Thyroid gland (tissue), 4 donors: ENCODE measurements at places on chromosomes 5 and 9. TPM values are rescaled to one million over a fixed set of nuclear protein-coding genes. Genes with fewer than 3 reads are reported as not detected.

Gene TTC16
- 0.45 TPM for total RNA-seq

Gene PTGDS
- total RNA-seq = 30.8 TPM

Gene ANKRD33B
- total RNA-seq = 1.6 TPM

Gene SCGB3A2
- total RNA-seq = not detected

Gene SLC4A9
- total RNA-seq = 0.29 TPM

Gene CDC26
- 38.9 TPM for total RNA-seq

Gene ELAVL2
- total RNA-seq = 0.27 TPM

GRCh38 chr5:89053547-89053946 is 170.6 kb upstream of the MEF2C start:
- no peak overlapping the region for H3K4me3 ChIP-seq
- DNase-seq = no peak
- H3K27me3 ChIP-seq = no peaks in the 10 kb centered on the region
- H3K4me1 ChIP-seq = no peaks in the 10 kb centered on the region
- no peak overlapping the region for H3K27ac ChIP-seq

- H3K27ac ChIP-seq = no peak overlapping the region
- H3K27me3 ChIP-seq = no peaks in the 10 kb centered on the region
- H3K4me1 ChIP-seq = peaks cover 23% of the 10 kb centered on the region
- no peak for DNase-seq
- no peaks in the 10 kb centered on the region for H3K36me3 ChIP-seq
Measured at GRCh38 chr9:91848146-91848545, 101.9 kb downstream of the ROR2 start.

- H3K36me3 ChIP-seq = peaks cover 5% of the 10 kb centered on the region
- H3K4me1 ChIP-seq = no peaks in the 10 kb centered on the region
- H3K4me3 ChIP-seq = no peak overlapping the region
- DNase-seq = no peak
Measured at GRCh38 chr9:6896562-6896961, 138.8 kb downstream of the KDM4C start.

DNA sequence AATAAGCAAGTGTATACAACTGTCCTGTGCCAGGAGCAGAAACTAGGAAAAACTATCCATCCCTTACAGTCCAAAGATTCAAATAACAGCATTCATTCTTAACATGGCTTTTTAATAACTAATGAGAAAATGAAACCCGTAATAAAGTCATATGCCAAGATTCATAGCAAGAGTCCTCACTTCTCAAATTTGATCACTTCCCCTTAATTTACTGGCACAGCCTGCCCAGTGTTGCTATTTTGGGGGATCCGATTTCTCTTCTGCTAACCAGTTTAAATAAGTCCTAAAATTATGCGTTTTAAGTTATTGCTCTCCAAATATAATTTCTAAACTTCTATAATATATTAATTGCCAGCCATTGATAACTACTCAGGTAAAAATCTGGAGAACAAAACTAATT is 177.0 kb upstream of the PTGER4 start:
- no peak overlapping the region for H3K4me3 ChIP-seq
- H3K36me3 ChIP-seq = no peaks in the 10 kb centered on the region
- no peak for DNase-seq
- no peaks in the 10 kb centered on the region for H3K4me1 ChIP-seq
- H3K27me3 ChIP-seq = no peaks in the 10 kb centered on the region

- H3K27me3 ChIP-seq = no peaks in the 10 kb centered on the region
- DNase-seq = no peak
- no peak overlapping the region for H3K4me3 ChIP-seq
- no peaks in the 10 kb centered on the region for H3K36me3 ChIP-seq
- no peak overlapping the region for H3K27ac ChIP-seq
Measured at GRCh38 chr5:111211341-111211740, 12.8 kb upstream of the CAMK4 start.

DNA sequence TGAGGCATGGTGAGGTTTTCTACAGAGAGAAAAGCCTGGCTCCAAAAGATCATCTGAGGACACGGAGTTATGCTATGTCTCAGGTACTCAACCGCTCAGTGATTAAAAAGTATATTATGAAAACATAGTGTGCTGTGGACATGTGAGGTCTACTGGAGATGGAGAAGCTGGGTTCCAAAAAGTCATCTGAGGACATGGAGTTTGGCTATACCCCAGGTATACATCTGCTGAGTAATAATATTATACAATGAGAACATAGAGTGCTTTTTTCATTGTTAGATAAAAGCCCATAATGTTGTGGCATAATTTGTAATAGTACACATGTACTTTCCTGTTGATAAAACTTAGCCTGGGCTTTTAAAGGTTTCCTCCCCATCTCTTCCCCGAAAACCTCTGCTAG is 70.7 kb upstream of the SHISAL2B start:
- H3K36me3 ChIP-seq = no peaks in the 10 kb centered on the region
- H3K4me3 ChIP-seq = no peak overlapping the region
- no peak overlapping the region for H3K27ac ChIP-seq

DNA sequence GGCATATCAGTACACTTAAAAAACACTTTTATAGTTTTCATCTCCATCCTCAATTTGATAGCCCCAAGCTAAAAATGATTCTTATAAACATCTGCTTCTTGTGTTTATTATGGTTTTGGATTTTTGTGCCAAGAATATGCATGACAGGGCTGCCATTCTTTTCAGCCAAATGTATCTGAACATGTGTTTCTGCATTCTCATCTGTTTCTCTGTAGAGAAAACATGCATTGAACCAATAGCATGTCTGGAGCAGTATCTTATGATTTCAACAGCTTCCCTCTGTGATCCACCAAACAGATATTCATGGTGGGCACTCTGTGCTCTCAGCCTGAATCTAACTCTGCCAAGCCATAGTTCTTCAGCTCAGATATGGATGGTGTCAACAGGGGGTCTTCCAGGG is 99.3 kb upstream of the ERCC6L2 start:
- H3K4me3 ChIP-seq = no peak overlapping the region
- no peak overlapping the region for H3K27ac ChIP-seq
- no peaks in the 10 kb centered on the region for H3K27me3 ChIP-seq
- no peaks in the 10 kb centered on the region for H3K36me3 ChIP-seq
- no peaks in the 10 kb centered on the region for H3K4me1 ChIP-seq

DNA sequence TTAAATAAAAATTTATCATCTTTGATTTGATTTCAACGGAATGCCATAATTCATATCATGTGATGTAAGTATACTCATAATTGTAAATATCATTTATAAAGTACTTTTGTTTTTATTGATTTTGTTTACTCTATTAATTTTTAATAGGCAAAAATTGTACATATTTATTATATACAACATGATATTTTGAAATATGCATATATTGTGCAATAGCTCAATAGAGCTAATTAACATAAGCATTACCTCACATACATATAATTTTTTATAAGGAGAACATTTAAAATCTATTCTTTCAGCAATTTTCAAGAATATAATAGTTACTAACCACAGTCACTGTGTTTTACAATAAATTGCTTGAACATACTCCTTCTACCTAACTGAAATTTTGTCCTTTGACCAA is 25.0 kb upstream of the CCNH start:
- no peak overlapping the region for H3K27ac ChIP-seq
- no peak for DNase-seq
- no peaks in the 10 kb centered on the region for H3K36me3 ChIP-seq
- no peaks in the 10 kb centered on the region for H3K27me3 ChIP-seq

DNA sequence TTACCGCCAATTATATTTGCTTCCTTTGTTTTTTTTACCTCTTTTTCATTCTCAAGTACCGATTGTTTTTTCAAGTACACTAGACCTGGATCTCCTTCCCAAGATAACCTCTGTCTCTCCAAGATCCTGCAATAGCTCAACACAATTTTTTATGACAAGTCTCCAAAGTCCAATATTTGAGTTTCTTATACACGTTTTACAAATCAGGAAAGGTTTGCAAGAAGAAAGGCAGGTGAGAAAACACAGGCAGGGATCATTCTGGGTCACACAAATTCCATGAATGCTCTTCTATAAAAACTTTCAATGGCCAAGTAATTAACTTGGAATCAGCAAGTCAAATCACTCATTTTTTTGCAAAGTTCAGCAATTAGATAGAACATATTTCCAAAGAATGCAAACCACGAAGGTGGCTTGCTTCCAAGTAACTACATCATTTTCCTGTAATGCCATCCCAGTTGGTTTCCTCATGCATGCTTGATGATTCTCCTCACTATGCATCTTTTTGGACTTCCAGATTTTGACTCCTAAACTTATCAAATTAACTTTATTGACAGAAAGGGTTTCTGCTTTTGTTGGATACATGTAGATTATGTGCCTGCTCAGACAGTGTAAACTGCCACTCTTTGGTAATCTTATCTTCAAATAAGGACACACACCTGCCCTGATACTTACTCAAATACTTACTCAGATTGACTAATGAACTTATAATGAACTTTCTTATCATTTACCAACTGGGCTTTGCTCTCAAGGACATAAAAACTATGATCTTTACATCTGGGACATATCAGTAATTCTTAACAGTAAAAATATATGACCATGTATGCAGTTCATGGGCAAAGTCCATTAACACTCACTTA is 24.7 kb upstream of the IFNE start:
- DNase-seq = no peak
- no peak overlapping the region for H3K27ac ChIP-seq
- no peaks in the 10 kb centered on the region for H3K36me3 ChIP-seq
- no peaks in the 10 kb centered on the region for H3K4me1 ChIP-seq
- H3K4me3 ChIP-seq = no peak overlapping the region

GRCh38 chr5:114360816-114361723 is 800 bp upstream of the KCNN2 start:
- H3K4me1 ChIP-seq = peaks cover 29% of the 10 kb centered on the region
- no peak for DNase-seq
- peaks cover 20% of the 10 kb centered on the region for H3K27me3 ChIP-seq
- H3K4me3 ChIP-seq = peak overlapping the region; percentile 15

DNA sequence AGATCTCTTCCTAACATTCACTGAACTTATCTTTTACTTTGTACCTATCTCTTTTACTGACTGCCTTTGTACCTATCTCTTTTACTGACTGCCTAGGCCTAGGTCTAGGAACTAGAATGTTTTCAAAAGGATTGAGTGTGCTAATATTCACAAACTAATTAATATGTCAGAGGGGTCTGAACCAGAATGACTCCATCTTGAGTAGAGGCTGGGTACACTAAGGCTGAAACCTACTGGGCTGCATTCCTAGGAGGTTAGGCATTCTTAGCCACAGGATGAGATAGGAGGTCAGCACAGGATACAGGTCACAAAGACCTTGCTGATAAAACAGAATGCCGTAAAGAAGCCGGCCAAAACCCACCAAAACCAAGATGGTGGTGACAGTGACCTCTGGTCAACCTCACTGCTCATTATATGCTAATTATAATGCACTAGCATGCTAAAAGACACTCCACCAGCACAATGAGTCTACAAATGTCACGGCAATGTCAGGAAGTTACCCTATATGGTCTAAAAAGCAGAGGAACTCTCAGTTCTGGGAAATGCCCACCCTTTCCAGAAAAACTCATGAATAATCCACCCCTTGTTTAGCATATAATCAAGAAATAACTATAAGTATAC is 2.5 kb upstream of the RHOBTB3 start:
- H3K4me3 ChIP-seq = no peak overlapping the region
- H3K27me3 ChIP-seq = no peaks in the 10 kb centered on the region
- peaks cover 31% of the 10 kb centered on the region for H3K4me1 ChIP-seq
- no peak overlapping the region for H3K27ac ChIP-seq

DNA sequence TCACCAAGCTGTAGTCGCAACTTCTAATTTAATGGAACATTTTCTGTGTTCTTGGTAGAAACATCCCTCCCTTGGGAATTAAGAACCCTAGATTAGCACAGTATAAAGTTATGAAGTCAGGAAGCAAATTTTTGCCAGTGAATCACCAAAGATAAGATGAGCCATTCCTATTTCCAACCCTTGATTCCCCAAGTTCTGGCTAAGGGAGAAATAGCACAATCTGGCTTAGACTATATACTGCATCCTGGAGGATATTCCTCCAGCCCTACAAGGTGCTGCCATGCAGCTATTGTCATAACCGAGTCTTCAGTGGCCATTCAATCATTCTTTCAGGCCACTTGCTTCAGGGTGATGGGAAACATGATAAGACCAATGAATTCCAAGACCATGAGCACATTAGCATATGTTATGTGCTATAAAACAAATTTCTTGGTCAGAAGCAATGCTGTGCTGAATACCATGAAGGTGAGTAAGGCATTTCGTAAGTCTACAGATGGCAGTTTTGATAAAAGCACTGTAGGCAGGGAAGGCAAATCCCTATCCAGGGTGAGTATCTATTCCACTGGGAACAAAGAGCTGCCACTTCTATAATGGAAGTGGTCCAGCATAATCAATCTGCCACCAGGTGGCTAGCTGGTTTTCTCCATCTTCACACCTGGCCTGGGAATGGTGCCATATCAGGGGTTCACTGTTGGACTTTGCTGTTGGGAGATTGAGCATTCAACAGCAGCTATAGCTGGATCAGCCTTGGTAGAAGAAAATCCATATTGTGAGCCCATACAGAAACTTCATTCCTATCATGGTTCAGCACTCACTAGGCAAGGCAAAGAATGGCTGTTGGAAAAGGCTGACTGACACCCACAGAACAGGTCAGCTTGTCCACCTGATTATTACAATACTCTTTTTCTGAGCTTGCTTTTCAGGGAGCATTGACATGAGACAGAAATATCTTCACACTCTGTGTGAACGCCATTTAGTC is 19.6 kb upstream of the ARL15 start:
- H3K36me3 ChIP-seq = no peaks in the 10 kb centered on the region
- no peak for DNase-seq
- no peak overlapping the region for H3K4me3 ChIP-seq

GRCh38 chr5:133644000-133644865 is 31.9 kb upstream of the FSTL4 start:
- no peaks in the 10 kb centered on the region for H3K27me3 ChIP-seq
- H3K36me3 ChIP-seq = no peaks in the 10 kb centered on the region
- H3K4me1 ChIP-seq = no peaks in the 10 kb centered on the region
- no peak overlapping the region for H3K4me3 ChIP-seq
- DNase-seq = no peak

DNA sequence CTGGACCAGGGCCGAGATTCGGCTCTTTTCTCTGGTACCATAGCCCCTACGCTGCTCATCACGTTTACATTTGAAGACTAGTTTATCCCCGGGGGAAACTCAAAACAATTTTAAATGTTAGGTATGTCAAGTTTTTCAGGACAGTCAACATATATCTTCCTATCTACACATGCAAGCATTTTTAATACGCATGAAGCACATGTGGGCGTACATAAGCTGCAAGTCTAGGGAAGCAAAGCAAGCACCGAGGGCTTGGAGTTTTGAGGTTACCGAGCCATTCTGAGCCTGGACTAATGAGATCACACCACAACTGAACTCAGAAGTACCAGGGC is 154.4 kb downstream of the AUH start:
- DNase-seq = no peak
- H3K36me3 ChIP-seq = no peaks in the 10 kb centered on the region
- no peak overlapping the region for H3K27ac ChIP-seq
- no peak overlapping the region for H3K4me3 ChIP-seq
- peaks cover 12% of the 10 kb centered on the region for H3K4me1 ChIP-seq

GRCh38 chr5:141969783-141970771 is 1.2 kb downstream of the RNF14 start:
- H3K4me1 ChIP-seq = peaks cover 12% of the 10 kb centered on the region
- H3K36me3 ChIP-seq = peaks cover 11% of the 10 kb centered on the region
- peak overlapping the region; percentile 54 for H3K4me3 ChIP-seq
- H3K27me3 ChIP-seq = no peaks in the 10 kb centered on the region
